ENCODE measurements at places on chromosomes 5 and 9.
A peak's percentile ranks its signal among the peaks of the same experiment; 100 is the strongest.

DNA sequence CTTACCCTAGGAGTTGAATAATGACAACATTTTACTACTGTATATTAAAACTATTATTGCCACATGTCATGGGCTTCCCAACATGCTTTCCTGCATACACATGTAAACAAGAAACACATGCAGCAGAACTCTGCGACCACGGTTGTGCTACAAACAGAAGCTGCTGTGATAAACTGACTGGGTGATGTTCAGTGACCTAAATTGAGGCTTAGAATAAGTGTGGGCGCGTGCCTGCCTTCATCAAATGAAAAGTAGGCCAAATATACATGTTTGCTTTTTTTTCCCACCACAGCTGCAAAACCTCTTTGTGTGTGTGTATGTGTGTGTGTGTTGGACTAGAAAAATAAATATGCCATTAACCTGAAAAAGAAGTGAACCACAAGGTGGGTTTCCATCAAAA is 1202.1 kb downstream of the PTPRD start:
- no peak for DNase-seq

DNA sequence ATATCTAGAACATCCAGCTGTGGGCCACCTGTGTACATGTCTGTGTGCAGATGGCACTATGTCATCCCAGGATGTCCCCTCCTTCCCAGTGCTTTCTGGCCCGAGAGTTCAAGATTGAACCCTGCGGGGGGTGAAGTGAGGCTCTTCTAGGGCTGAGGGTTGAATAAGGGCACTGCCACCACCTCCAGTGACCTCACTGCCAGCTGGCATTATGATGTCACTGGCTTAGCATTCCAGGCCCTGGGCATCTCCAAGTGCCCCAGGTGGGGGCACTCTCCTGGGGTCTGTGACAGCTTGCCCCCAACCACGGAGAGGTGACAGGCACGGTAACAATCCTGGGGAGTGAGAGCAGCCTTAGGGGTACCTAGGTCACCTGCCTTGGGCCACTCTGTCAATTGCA is 27.1 kb downstream of the CXXC5 start:
- DNase-seq = no peak

- DNase-seq = no peak
These were observed 121.6 kb downstream of the ADAMTSL1 start for GRCh38 chr9:18595597-18595996.

GRCh38 chr5:176192094-176192721 is 46.0 kb upstream of the SIMC1 start:
- no peak for DNase-seq

- DNase-seq = no peak
These were observed 11.8 kb downstream of the CCDC187 start for GRCh38 chr9:136292026-136292538.

- DNase-seq = no peak
These were observed 103.3 kb downstream of the AUH start for GRCh38 chr9:91258451-91258850.

- DNase-seq = peak; percentile 88
These were observed at the start of gene DCTN4 for GRCh38 chr5:150758531-150759333. DCTN4 (minus strand) TSS chr5:150759017; CDS start chr5:150758993, 24 bp downstream.

- no peak for DNase-seq
These were observed 5.4 kb downstream of the DMRT1 start for GRCh38 chr9:846852-847251.

DNA sequence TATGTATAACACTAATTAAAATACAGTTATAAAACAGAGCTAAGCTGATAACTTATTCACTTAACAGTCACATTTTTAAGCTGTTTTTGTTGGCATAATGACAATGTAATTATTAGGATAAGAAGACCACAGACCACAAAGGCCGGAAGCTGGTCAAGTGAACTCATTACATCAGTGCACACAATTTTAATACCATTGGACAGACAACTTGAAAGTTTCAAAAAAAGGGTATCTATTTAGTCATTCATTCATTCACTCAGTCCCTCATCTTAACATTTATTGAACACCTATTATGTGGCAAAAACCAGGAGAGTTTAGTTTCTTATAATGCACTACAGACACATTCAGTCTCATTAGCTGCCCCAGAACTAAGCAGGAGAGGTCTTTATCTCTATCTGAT is 11.6 kb downstream of the ERP44 start:
- DNase-seq = no peak
